ENCODE measurements at places on chromosomes 1 and 21. TPM values are rescaled to one million over a fixed set of nuclear protein-coding genes. Genes with fewer than 3 reads are reported as not detected.

The SLFNL1 gene
- total RNA-seq: not detected

The OR2L13 gene
- not detected for total RNA-seq

The KAZN gene
- 30.1 TPM for total RNA-seq

The S100B gene
- total RNA-seq: 0.41 TPM

The UQCRHL gene
- total RNA-seq: 1.3 TPM

The PHACTR4 gene
- total RNA-seq: 39.9 TPM

DNA sequence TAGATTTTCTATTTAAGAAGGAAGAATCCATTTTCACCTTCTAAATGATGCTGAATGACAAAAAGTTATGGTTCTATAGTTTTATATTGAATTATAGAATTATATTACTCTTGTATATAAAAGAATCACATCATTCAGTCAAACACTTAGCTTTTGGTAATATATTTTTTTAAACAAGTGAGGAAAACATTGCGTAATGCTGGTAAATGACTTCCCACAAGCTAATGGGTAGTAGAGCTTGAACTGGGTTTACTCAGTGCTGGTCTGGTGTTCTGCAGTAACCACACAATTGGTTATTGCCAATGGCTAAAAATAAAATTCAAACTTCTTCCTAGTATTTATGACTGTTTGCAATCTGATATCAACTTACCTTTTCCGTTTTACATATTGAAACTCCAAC, 10.6 kb upstream of the GIPC2 start:
- no peak for DNase-seq

The GPX7 gene
- total RNA-seq: 83.8 TPM

DNA sequence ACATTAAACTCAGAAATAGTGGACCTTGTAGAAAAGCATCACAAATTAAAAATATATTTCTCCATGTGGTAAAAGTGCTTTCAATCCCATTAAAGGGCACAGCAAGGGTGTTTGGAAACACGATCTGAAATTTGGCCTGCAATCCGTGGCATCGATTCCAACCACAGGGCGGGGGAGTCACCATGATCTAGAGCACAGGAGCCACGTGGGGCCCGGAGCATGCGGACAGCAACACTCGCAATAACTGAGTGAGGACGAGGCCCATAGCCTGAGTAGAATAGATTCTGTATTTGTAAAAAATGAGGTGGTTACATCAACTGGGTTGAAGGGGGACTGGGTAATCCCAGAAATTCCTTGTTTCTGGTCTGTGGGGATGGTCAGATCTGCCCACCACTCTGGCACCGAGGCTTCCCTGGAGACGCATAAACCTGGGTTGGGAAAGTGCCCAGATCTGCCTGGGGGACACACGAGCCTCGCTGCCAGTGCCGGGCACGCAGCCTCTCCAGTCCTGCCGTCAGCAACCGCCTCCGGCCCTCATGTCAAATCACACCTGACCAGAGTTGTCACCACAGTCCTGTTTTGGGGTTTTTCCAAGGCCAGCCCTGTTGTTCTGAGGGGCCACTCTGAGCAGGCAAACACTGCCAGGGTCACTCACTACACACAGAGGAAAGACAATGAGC, 104.3 kb downstream of the PGBD5 start:
- DNase-seq: no peak

DNA sequence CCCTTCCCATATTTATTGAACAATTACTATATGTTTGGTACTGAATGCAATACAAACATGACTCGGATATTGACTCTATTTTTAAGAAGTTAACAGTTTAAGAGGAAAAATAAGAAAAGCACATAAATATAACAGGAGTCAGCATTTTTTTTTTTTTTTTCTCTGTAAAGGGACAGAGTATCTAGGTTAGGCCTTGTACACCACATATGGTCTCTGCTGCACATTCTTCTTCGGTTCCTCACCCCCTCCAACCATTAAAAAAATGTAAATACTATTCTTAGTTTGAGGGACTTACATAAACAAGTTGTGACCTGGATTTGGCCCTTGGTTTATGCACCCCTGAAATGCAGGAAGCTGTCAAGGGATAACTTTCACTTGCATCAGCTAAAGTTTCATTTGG, 40.4 kb downstream of the PHC2 start:
- DNase-seq: no peak

The FLG gene
- not detected for total RNA-seq

The KCNE2 gene
- total RNA-seq: not detected

DNA sequence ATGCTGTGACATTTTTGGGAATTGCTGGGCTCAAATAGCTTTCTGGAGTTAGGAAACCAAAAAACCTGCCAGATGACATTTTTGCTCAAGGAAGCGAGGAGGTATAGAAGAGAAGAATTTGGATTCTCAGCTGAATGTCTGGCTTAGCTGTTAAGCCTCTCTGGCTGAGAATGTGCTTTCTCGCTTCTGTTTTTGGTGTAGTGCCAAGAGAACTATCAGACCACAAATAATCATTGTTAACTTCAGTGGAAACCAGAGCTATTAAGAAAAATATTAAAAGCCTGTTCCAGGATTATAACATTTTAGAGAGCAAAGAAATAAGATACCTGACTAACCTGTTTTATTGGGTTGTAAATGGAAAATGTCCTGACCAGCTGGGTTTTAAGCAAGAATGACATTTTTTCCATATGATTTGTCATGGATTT, 39.5 kb upstream of the DIPK1A start:
- DNase-seq: no peak

DNA sequence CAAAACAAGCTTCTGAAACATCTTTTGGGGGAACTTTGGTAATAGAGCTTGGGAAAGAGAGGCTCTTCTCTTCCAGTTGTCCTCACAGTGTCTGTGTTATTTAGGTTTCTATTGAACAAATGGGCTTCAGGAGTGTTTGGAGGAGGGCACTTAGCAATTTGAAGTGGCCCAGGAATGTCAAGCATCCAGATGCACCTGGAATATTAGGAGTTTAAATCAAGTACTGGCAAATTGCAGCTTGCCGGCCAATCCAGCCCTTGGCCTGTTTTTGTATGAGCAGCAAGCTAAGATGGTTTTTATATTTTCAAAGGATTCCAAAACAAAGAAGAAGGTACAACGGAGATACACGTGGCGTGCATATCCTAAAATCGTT, 94.7 kb downstream of the CCDC185 start:
- DNase-seq: no peak

DNA sequence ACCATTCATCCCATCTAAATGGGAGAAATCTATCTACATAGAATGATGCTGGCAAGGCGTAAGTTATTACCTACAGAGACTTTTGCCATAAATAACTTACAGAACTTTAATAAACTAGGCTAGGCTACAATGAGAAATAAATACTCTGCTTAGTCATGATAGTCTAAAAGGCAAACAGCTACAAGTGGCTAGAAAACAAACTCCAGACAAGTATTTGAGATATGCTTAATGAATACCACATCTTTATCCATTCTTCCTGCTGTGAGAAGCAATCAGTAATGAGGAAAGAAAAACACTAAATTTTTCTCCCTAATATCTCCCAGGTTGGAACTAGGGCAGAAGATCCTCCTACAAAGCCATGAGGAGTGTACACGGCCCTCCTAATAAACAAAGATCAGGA, 187.0 kb upstream of the OLFM3 start:
- DNase-seq: no peak

GRCh38 chr1:114345930-114346479, 165.0 kb downstream of the TRIM33 start:
- DNase-seq: no peak

The AUNIP gene
- total RNA-seq: 1.2 TPM

The PLD5 gene
- total RNA-seq: not detected

- no peak for DNase-seq
Measured at GRCh38 chr1:24875257-24875656, 54.8 kb downstream of the RUNX3 start.

GRCh38 chr21:32538147-32538792, 47.1 kb downstream of the TCP10L start:
- no peak for DNase-seq

GRCh38 chr1:8790987-8791386, 26.5 kb downstream of the RERE start:
- no peak for DNase-seq

DNA sequence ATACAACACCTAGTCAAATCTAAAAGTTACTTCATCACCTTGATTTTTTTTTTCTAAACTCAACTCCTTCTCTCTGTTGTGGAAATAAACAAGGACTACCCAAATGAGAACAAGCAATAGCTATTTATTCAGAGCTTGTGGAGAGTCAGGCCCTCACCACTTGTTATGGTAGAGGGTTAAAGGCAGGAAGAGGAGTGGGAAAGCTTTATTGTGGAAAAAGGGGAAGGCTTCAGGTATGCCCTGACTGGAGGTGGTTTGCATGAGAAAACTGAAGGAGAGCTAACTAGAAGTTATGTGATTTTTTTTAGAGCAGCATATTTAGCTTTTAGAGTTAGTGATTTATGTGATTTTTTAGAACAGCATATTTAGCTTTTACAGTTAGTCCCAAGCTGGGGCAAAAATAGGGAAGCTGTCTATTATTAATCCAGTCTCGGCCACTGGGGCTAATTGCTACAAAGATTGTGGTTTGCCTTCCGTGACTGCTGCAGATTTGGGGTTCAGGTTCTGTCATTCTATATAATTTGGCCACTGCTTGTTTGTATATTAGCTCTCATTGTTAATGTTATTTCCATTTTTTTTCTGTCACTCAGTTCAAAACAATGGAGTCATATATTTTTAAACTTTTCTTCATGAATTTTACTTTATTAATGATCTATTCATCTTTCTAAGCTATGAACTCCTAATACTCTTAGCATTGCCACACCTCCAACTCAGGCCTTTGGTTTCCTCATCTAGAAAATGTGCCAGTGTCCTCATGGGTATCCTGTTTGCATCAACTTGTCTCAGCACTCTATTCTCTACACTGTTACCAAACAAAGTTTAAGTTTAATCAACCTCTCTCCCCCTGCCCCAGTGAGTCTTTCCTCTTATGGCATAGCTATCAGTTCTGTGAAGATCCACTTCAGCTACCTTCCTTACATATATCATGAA, 713.0 kb downstream of the BRINP3 start:
- no peak for DNase-seq

- no peak for DNase-seq
Measured at GRCh38 chr1:213507472-213508223, 456.6 kb downstream of the RPS6KC1 start.

DNA sequence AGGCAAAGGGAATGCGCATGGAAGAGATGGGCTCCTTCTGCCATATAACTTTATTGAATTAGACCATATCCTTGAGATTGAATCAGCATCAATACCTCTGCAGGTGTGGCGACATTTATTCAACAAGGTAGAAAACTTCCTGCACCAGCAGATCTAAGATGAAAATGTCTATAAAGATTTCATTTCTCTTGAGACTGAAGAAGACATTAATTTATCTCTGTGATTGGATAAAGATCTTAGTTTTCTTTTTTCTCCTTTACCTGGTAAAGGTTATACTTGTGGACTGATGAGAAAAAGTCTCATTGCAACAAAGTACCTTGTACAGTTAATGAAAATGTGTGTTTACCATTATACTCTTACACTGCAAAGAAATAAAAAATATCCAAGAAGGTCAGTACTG, at the start of gene OR2T8:
OR2T8 (plus strand) TSS at position 301 of the 400 bp plus-strand sequence. CDS start 766 bp downstream, outside the sequence.
- DNase-seq: no peak

The DEPDC1 gene
- total RNA-seq: 4.7 TPM

The WDR64 gene
- total RNA-seq: not detected

DNA sequence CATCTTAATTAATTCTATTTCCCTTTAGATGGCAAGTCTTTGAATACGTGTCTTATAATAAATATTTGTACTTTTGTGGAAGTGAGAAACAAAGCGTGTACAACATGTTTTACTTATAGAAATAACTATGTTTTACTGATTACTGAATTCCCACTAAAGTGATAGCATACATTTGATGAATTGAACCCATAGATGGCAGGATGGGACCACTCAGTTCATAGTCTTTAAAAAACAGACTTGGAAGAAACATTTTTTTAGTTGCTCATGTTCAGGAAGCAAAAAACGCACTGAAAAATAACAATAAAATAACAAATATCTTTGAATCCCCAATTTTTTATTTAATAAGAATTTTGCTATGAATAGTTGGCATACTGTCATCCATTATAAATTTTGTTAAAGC, 507.1 kb upstream of the ZRANB2 start:
- DNase-seq: no peak

The DMBX1 gene
- not detected for total RNA-seq

The CD1B gene
- total RNA-seq: not detected

GRCh38 chr1:28199328-28200233, 23.1 kb upstream of the PTAFR start:
- DNase-seq: no peak

The PTPN7 gene
- not detected for total RNA-seq

DNA sequence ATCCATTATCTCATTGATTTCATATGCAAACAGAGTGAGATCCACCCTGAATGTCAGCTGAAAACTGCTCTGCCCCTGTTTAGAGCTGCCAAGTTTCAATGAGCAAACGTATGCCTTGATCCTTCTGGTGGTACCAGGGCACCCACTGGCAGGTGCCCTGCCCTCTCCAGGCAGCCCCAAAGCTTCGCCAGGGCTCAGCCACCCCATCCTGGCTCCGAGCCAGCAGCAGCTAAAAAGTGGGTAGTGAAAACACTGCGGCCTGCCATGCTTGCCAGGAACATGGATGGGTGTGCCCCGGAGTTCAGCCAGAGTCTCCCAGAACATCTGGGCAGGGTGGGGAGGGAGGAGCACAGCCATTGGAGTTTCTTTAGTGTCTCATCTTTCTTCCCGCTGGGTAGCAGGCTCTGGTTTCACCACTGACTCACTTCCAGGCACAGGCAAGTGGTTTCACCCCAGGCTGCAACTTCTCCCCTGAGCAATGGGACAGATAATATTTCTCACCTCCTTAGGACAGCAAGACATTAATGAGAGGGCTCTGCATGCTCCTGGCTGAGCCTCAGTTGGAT, 8.1 kb upstream of the LMX1A start:
- DNase-seq: no peak
